ENCODE measurements at places on chromosomes 4 and X.
A peak's percentile ranks its signal among the peaks of the same experiment; 100 is the strongest.

GRCh38 chr4:66946761-66947160 lies 598.5 kb downstream of the CENPC start:
- no peak for DNase-seq

DNA sequence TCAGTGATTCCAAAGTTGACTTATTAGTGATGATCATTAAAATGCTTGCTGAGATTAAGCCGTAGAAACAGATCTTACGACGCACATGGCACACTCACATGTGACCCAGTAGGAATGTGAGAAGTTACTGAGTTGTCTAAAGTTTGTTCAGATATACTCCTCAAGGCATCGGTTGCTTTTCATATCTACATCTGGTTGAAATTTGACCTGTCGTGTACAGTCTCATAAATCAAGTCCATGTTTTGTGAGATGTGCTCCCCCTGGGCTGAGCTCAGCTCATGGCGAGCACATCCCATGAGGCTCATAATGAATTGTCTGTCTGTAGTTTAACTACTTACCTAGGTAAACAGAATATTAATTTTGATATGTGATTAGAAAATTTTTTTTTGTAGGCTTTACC lies 67.0 kb downstream of the TNIP2 start:
- no peak for DNase-seq

- no peak for DNase-seq
Measured at GRCh38 chr4:137754652-137755471, 222.6 kb upstream of the PCDH18 start.

DNA sequence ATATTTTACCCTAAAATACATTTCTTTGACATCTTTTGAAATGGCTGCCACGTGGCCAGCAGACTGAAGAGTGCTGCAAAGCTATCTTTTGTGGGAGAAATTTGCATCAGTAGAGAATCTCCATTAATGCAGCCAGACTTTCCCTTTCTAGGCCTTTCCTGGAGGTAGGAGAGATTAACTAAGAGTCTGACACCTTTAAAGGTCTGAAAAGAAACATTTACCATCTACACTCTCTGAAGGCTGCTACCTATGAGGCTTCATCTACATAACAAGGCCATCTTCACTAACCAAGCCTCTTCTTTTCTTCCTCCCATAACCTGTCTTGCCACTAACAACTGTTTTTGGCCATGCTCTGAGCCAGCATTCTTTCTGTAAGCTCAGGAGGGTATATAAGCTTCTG lies 17.8 kb upstream of the SPRY1 start:
- no peak for DNase-seq

- no peak for DNase-seq
Measured at GRCh38 chr4:6337331-6337935, 67.8 kb downstream of the WFS1 start.

- no peak for DNase-seq
Measured at GRCh38 chrX:50698944-50699343, 115.0 kb downstream of the SHROOM4 start.

GRCh38 chr4:72319601-72320021 lies 249.4 kb downstream of the ADAMTS3 start:
- no peak for DNase-seq

GRCh38 chr4:69640289-69640688 lies 847 bp upstream of the UGT2A2 start:
- no peak for DNase-seq

GRCh38 chrX:107551546-107551945 lies 76.8 kb upstream of the PRPS1 start:
- no peak for DNase-seq

GRCh38 chr4:24001486-24002329 lies 111.9 kb upstream of the PPARGC1A start:
- DNase-seq, result no peak

DNA sequence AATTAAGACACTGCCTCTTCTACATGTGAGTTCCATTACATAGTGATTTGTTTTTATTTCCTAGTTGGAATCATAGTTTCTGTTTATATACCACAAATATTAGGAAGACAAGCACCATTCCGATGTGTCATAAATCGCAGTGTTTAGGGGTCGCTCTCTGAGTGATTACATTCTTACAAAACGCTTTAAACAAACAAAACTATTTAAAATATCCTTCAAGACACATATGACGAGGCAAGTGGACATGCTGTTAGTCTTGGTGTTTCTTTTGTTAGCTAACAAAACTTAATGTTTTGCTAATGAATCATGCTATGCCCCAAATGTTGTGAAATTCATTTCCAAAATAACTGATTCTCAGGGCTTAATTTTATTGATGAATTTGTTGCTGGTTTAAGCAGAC lies 1219.3 kb upstream of the PRKX start:
- no peak for DNase-seq

GRCh38 chrX:2638279-2638678 lies 52.8 kb upstream of the CD99 start:
- DNase-seq, result no peak

DNA sequence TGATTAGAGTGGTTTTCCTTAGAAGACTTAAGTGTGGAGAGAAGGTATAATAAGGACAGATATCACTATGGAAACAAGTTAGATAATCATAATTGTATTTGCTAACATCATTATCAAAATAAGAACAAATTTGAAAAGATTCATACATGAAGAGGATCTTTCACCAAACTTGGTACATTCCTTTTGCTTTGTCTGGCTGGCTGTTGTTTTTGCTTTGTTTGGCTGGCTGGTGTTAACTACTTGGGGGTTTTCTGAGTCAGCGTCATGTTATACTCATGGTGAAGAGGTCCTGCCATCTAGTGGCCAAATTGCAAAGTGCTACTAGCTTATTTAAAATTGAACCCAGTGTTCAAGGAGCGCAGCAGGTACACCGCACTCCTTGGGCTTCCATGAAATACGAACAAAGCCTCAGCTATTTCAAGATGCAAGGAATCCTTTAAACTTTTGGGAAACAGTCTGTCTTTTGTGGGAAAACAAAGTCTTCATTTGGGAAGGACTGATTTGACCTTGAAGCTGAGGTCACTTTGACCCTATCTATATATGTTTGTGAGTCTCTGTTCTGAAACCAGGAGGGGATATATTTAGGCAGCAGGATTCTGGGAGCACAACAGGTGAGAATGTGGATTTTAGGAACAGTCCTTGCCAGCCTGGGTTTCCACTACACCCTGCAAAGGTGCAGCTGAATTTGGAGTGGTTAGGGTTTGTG lies 129.7 kb downstream of the PLS3 start:
- peak; percentile 44 for DNase-seq

DNA sequence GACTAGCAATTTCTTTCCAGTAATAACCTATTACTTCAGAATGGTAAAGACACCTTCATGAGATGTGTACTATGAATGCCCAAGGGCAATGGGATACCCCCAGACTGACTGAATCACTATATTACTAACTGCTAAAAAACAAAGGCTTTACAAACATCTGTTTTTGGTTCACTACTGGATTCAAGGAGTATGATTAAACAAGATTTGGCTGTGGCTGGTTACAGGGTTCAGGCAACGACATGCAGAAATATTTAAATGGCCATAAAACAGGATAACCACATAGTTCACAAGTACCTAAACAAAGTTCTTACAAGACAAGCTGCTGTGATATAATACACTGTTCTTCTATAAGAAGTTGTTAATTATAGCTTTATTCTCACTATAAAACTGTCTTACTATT lies 128.2 kb downstream of the FRYL start:
- no peak for DNase-seq

DNA sequence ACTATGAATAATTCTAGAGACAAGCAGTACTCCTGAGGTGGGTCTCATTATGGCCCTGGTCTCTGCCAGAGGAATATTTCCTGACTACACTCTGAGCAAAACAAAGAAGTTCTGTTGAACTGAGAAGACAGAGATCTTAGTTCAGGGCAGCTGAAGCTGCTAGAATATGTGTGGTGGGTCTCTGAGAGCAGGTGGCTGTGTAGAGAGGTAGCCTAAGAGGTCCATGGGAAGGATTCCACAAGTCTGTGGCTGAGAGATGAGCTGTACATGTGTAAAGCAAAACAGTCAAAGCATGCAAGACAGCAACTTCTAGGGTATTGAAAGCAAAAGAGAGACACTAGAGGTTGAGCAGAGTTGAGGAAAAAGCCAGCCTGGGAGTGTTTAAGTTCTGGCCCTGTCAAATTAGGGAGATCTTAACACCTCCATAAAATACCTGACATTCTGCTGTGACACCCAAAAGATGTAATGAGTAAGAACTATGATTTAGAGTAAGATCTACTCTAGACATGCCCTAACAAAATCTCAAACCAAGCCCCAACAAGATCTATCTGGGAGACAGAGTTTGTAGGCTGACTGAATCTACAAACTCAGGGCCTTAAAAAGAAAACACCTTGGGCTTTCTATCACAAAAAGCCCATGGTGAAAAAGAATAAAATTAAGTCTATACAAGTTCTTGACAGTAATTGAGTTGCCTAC lies 274.4 kb downstream of the BANK1 start:
- no peak for DNase-seq

DNA sequence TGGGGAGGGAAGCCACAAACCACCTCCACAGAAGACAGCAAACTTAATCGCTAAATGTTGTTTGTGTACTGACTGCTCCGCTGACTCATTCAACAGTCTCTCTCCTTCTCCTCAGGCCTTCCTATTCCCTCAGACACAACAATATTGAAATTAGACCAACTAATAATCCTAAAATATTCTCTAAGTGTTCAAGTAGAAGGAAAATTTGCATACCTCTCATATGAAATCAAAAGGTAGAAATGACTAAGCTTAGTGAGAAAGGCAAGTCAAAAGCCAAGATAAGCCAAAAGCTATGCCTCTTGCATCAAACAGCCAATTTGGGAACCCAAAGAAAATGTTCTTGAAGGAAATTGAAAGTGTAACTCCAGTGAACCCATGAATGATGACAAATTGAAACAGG lies 75.7 kb upstream of the ARHGAP24 start:
- DNase-seq, result no peak

DNA sequence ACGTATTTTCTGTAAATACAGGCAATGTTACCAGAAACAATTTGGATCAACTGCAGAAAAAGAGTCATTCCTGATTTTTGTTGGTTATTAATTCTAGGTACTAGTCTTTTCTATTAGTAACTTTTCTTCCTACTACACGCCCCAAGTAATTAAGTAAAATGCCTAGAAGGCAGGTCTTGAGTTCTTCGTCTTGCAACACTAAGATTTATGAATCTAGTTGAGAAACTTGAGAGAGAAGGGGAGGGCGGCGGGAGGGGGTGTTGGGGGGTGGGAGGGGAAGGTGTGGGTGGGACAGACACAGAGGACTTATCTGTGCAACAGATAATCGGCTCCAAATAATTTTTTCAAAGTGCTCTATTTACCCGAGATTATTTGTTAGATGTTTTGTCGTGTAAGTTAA lies 3.0 kb downstream of the RAP2C start:
- no peak for DNase-seq

- DNase-seq, result no peak
Measured at GRCh38 chr4:141102367-141102766, 30.9 kb downstream of the RNF150 start.

GRCh38 chr4:130092187-130093015 lies 996.4 kb downstream of the C4orf33 start:
- DNase-seq, result no peak

- DNase-seq, result no peak
Measured at GRCh38 chrX:7134981-7135380, 12.5 kb upstream of the STS start.

- DNase-seq, result no peak
Measured at GRCh38 chrX:111444881-111445280, 32.9 kb upstream of the DCX start.

- no peak for DNase-seq
Measured at GRCh38 chr4:105952591-105952990, 57.3 kb downstream of the NPNT start.

DNA sequence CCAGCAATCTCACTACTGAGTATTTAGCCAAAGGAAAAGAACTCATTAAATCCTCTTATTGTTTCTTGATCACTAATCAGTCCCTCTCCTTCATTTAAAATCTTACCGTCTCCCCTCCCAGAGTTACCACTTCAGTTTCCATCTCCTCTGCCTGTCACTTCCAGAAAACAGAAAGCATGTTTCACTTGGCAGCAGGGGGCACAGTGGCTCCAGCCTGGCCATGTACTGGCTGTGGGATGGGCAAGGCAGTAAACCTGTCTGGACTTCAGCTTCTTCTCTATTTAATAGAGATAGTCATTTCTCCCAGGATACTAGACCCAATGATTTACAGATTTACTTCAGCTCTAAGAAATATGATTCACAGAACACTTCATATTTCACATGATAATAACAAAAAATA lies 63.2 kb downstream of the CD40LG start:
- peak; percentile 5 for DNase-seq

Measured in COR-L47 (cell line).